B cell (primary cell): ENCODE measurements at places on chromosomes 4 and X. TPM values are rescaled to one million over a fixed set of nuclear protein-coding genes. Genes with fewer than 3 reads are reported as not detected.

The MFAP3L gene
- total RNA-seq, result 0.29 and 0.37 TPM in 2 replicates

The GPR78 gene
- not detected in 2 replicates for total RNA-seq

The TCEAL8 gene
- 14.4 and 17.5 TPM in 2 replicates for total RNA-seq

The HSFX2 gene
- total RNA-seq, result 1.9 TPM in 1 of 2 replicates, not detected in the other

The CXXC4 gene
- total RNA-seq, result not detected in 2 replicates

The GRK4 gene
- 1.5 and 2.3 TPM in 2 replicates for total RNA-seq

The DCAF12L1 gene
- not detected in 2 replicates for total RNA-seq

The SOWAHB gene
- not detected in 2 replicates for total RNA-seq

The JAKMIP1 gene
- 0.17 and 0.49 TPM in 2 replicates for total RNA-seq

The SLC6A8 gene
- 1.8 and 2.9 TPM in 2 replicates for total RNA-seq

The ARSJ gene
- total RNA-seq, result not detected in 2 replicates

The CT83 gene
- not detected in 2 replicates for total RNA-seq

The ASB12 gene
- total RNA-seq, result 0.37 TPM in 1 of 2 replicates, not detected in the other
